ENCODE measurements at places on chromosomes 4 and X. TPM values are rescaled to one million over a fixed set of nuclear protein-coding genes. Genes with fewer than 3 reads are reported as not detected.

C4orf36 gene
- not detected for total RNA-seq

UGDH gene
- 238 TPM for total RNA-seq

NUP62CL gene
- total RNA-seq, result not detected

CUL4B gene
- total RNA-seq, result 38.6 TPM

MAGEA11 gene
- not detected for total RNA-seq

DGAT2L6 gene
- total RNA-seq, result not detected

PPP3CA gene
- 52.9 TPM for total RNA-seq

PDE5A gene
- total RNA-seq, result 25.5 TPM

CXorf49 gene
- not detected for total RNA-seq
